ENCODE measurements at places on chromosomes 5 and 9.

GRCh38 chr5:67416133-67416937, 219.7 kb upstream of the CD180 start:
- DNase-seq = peak; percentile 11

DNA sequence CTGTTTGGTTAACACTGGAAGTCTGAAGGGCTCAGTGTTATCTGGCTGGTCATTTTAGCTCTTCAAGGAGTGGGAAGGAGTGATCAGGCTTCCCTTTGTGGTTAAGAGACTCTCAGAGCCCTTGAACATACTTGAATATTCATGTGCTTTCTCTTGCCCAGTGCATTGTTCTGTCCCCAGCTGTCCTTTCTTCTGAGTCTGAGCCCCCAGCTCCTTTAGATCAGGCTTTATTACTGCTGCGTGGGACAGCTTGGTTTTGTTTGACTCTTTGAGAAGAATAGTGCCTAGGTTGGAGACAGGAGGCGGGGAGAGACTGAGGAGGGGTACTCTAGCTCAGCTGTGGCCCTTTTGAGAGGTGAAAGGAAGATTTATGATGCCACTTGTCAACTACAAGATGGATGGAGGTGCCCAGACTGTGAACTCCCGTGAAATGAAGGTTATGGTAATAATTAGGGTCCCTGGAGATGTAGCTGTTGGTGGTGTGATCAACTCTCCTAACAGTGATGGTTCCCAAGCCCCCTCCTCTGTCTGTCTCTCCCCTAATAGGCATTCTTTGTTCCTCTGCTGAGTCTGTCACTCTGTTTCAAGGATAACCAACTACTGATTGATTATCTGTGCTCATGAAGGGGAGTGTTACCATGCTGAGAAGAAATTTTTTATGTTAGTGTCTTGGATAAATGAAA, 83.1 kb upstream of the GLRA1 start:
- DNase-seq = no peak

DNA sequence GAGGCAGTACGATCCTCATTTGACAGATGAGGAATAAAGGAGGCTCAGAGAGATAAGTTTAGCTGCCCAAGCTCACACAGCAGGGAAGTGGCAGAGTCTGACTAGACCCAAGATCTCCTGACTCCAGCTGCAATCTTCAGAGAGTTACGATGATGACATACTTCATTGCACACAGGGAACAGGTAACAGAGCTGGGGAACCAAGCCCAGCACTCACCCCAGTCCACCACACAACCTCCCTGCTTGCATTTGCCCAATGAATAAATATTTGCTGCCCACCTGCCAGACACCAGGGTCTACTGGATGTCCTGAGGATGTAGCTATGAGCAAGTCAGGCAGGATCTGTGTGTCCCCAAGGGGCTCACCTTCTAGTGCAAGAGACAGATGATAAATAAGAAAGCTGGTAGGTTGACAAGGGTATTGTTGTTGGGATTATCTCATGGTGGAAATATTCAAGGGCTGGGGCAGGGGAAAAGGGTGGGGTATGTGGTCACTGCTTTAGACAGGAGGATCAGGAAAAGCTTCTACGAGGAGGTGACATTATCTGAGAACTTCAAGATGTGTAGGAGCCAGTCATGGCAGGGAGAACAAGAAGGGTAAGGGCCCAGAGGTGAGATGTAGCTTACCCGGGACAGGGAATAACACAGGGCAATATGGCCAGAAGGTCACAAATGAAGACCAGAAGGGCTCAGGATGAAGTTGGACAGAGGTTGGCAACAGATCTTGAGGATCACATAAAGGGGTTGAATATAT, 28.6 kb upstream of the CPEB4 start:
- no peak for DNase-seq

GRCh38 chr9:137408651-137409405, 14.1 kb downstream of the EXD3 start:
- no peak for DNase-seq

GRCh38 chr5:38582975-38583319, 26.5 kb upstream of the LIFR start:
- DNase-seq = no peak

DNA sequence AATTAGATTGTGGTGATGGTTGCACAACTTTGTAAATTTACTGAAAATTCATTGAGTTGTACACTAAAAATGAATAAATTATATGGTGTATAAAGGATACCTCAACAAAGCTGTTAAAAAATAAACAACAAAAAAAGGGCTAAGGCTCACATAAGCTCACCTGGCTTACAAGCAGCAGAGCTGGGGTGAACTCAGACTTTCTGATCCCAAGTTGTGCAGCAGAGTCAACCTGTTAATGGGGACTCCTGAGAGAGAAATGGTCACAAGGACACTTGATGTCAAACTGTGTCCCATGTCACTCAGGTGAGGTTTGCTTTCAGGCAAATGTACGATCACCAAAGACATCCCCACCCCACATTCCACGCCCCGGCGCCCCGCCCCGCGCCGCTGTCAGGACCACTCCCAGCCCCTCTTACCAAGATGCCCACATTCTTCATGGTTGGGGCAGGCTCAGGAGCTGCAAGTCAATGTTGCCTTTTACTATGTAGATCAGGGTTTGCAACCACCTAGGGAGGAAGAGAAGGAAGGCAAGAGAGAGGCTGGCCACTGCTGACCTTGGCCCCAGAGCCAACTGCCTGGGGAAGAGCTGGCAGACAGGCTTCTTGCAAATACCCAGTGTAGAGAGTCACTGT, 22.4 kb upstream of the SLC36A1 start:
- DNase-seq = no peak

GRCh38 chr9:129454467-129455067, 166.3 kb downstream of the C9orf50 start:
- DNase-seq = peak; percentile 46

GRCh38 chr5:157506981-157507780, 47.2 kb downstream of the NIPAL4 start:
- DNase-seq = no peak

- DNase-seq = no peak
Measured at GRCh38 chr5:1277331-1277730, 17.5 kb downstream of the TERT start.

DNA sequence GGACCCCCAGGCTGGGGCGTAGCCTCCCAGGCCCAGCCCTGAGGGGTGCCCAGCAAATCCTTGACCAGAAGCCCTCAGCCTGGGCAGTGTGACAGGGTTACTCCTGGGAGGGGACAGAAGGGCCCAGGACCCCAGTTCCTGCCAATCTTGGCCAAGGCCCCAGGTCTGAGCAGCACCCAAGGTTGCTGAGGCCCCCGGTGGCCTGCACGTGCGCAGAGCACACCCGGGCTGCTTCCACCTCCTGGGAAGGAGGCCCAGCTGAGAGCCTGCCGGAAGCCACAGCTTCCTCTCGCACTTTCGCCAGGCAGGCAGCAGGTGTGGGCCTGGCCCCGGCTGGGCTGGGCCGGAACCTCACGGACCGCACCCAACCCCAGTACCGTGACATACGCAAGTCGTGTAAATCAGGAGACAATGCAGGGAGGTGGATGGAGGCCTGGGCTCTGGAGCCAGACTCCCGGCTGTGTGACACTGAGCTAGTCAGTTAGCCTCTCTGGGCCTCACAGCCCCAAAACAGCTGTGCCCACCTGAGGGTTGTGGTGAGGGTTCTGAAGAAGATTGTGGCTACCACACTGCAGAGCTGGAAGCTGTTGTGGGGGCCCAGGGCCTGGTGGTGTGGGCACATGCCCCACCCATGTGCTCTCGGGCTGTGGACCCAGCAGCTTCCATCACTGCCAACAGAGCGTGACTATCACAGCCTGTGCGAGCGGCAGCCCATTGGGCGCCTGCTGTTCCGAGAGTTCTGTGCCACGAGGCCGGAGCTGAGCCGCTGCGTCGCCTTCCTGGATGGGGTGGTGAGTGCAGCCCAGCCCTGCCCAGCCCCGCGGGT, 5.1 kb downstream of the GRK6 start:
- DNase-seq = peak; percentile 85

DNA sequence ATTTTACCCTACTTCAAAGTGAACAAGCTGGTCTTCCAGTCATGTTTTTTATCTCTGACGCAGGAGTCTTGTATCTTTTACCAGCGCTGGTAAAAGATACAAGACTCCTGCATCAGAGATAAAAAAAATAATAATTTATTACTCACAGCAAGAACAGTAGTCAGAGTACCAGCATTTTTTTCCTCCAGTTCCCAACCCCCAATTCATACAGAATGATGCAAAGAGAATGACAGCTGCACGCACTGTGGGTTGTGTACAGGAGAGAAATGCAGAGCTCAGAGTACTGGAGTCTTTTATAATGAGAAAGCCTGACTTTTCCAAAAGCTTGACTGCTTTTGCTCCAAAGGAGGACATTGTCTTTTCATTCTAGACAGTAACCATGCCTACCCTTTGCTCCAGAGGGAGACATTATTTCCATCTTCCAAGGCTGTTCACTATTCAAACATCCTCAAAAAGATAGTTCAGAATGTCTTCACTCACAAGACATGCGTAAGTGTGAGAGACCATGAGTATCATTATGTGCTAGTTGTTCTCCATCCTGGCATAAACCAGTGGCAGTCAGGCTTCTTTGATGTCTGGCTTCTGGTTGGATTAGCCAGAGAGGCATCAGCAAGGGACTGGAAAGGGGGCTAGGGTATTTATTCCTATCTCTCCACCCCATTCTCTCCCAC, 14.3 kb upstream of the RANBP6 start:
- no peak for DNase-seq

- DNase-seq = peak; percentile 35
Measured at GRCh38 chr5:156835905-156836304, 14.2 kb upstream of the PPP1R2B start.

DNA sequence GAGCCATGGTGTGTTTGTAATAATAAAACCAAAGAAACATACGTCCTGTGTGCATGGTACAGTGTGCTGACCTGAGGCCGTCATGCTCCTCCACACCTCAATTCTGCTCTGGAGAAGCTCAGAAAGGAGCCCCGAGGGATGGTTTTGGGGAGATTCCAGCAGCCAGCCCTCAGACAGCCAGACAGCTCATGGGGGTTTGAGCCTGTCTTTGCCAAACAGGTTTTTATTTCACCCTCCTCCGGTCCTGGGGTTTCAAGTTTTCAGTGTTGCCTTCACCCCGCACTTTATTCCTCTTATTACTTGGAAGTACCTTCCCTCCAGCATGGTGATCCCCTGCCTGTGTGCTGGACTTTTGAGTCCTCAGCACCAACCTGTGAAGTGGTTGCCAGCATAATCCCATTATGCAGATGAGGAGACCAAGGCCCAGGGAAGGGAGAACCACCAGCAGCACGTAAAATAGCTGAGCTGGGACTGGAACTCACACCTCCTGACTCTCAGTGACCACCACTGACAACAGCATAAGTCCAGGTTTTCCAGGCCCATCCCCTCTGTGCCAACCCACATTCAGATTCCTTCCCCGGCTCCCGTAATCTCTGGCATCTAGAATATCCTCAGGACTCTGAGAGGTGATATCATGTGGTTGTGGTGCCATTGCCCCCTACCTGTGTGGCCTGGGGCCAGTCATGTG, 35.1 kb downstream of the TGFBI start:
- DNase-seq = no peak

DNA sequence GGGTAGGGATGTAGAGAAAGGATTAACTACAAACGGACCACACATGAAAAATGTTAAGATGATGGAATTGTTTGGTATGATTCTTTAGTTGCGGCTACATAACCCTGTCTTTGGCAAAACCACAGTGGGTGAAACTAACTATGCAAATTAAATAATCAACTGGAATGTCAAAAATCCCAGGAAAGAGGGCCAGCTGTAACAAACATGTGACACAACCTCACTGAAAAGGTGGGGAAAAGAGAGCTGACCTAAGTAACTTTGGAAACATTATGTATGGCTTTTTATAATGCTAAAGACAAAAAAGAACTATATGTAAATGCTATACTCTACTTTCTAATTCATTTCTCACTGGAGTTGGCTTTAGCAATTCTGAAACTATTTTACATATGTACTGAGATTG, 252.0 kb downstream of the MRPS30 start:
- no peak for DNase-seq

DNA sequence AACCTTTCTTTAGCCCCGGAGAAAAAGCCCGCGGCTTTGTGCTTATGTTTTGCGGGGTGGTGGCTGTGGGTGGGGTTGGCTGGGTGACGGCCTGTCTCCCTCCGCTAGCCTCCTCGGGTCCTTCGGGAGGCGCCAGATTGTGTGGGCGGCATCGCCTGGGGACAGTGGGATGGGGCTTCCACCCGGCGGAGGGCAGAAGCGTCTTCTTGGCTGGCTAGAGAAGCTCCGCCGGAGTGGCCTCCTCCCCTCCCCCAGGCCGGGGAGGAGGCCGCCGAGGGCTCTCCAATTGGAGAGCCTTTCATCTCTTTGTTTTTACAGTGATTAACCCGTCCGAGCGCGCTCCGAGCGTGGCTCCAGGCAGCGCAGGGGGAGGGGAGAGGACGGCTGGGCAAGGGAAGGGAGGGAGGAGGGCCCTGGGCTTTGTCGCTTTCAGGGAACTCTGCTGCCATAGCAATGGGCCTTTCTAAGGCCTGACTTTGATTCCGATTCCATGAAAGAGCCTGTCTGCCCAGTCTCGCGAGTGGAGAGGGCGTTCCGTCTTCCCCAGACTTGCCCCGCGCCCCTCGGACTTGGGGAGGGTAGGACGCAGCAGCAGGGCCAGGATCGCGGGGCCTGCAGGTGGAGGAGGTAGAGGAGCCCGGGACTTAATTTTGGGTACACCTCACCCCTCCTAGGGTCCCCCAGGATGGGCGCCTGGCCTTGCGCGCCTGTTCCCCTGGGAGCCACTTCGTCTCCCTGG, 36.7 kb upstream of the TIFAB start:
- no peak for DNase-seq

DNA sequence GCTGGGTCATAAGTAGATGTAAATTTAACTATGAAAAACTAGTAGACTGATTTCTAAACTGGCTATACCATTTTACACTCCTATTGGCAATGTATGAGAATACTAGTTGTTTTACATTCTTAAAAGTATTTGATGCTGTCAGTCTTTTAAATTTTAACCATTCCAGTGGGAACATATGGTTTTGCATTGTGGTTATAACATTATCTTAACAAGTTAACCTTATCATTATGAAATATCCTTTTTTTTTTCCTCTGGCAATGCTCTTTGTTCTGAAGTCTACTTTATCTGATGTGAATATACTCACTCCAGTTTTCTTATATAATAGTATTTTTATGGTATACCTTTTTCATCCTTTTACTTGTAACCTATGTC, 548.9 kb upstream of the CLINT1 start:
- DNase-seq = no peak

DNA sequence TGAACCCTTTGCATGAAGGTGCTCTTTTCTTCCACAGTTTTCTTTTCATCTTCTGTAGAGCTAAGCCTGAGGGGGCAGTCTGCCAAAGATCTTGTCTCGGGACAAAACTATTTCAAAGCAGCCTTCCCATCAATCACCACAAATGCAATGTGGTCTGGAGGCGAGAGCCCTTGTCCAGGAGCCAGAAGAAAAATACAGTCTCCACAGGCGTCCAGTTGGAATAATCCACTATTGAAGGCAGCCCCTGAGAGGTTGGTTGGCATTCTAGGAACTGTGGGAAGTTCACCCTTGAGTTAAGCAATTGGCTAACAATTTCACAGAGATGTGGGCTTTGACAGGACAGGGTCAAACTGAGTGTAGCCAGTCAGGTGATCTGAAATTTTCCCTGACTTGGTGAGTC, 72.0 kb downstream of the SEMA6A start:
- no peak for DNase-seq

DNA sequence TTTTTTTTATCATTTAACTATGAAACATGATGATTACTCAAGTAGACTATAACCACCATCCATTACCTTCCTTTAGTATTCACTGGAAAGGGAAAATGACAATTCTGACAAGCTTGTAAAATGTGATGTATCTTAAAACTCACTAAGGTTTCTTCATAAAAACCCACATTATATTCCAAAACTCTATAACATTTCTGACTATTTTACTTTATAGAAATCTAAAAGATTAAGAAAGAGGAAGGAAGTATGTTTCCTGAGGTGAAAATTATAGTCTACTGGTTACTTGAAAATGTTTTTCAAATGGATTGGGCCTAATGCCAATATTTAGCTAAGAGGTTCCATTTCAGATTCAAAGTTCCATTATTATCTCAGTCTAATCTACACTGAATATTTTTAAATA, 1982.2 kb upstream of the C9orf72 start:
- DNase-seq = no peak
